Stimulated activated CD8-positive, alpha-beta memory T cell treated with anti-CD3 and anti-CD28 coated beads, Interleukin-7, amount 100 ng/mL, for 1 hour (primary cell): ENCODE measurements at places on chromosomes 1 and 21.

- no peak for DNase-seq
These were observed 5.7 kb upstream of the TTLL10 start for GRCh38 chr1:1167841-1168450.

DNA sequence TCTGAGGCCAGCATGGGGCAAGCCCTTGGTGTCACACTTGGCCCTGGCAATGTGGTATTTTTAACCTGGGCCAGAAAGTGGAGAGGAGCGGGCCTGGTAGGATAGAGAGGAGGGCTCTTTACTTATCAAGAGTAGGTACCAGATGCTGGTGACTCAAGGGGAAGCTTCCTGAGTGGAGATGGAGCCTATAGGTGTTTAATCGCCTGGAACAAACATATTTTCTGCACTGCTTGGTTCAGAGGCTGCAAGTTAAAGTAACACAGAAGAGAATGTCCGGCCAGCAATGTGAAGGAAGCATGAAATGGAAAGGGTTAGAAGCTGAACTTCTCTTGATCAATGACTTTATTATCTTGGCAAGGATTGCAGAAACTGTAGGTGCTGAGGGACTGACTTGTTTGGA is 74.3 kb downstream of the DDR2 start:
- no peak for DNase-seq

- no peak for DNase-seq
These were observed 261.3 kb upstream of the ESRRG start for GRCh38 chr1:216984536-216984935.

GRCh38 chr1:55580845-55581332 is 365.7 kb upstream of the USP24 start:
- DNase-seq: no peak

- no peak for DNase-seq
These were observed 103.2 kb upstream of the SLC44A3 start for GRCh38 chr1:94716965-94717364.

DNA sequence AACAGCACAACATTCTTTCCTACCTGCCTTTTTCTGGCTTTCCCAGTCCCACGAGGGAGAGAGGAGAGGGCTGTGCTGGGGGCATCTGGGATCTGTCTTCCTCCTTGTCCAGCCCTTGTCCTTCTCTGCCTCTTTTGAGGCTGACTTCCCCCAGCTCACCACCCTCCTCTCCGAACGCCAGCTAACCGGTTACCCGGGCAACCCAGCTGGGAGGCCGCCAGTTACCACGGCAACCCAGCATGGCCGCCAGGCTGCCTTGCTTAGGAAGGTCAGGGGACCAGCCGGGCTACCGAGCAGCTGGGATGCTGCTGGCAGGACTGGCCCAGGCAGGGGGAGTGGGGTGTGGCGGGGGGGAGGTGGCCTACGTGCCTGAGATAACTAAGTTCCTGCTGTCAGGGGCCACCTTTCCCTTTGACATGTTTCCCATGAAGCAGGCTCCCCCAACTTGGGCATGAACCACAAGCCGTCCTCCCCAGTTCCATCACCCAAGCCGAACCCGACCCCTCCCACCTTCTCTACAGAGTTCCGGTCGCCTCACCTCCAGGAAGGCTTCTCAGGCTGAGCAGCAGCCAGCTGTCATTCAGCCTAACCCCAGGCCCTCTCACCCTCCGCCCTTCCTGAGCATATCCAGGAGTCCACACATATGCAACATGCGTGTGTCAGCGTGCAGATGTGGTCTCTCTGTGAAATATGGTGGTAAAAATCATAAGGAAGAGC is 8.7 kb downstream of the PLEKHA6 start:
- DNase-seq: no peak

DNA sequence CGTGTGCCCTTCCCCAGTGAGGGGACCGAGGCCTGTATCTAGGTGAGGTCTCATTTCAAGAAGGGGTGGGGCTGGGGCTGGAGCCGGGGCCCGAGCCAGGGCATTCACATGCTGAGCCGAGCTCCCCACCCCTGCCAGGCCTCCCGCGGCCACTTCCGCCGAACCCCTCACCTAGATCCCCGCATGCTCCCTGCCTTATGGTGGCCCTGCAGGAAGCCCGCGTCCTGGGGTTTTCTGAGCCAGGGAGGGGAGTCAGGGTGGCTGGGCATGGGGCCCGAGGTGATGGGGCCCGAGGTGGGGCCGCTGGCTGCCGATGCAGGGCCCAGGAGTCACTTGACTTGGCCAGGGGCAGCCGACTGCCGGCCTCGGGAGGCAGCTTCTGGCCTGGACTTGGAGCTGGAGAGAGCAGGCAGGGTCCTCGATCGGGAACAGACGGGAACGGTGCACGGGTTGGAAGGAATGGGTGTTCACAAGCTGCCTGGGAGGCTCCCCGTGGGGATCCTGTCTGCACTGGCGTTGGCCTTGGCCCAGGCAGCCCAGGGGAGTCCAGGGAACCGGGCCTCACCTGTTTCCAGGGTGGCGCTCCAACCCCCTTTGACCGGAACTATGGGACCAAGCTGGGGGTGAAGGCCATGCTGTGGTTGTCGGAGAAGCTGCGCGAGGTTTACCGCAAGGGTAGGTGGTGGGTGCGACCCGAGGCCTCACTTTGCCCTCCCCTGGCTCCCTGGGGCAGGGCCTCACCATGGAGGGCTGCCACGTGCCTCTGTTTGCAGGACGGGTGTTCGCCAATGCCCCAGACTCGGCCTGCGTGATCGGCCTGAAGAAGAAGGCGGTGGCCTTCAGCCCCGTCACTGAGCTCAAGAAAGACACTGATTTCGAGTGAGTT is 13.6 kb downstream of the CFAP410 start:
- no peak for DNase-seq

GRCh38 chr1:164610538-164611222 is 51.7 kb downstream of the PBX1 start:
- DNase-seq: no peak

- DNase-seq: no peak
These were observed 118.3 kb downstream of the TIAM1 start for GRCh38 chr21:31225713-31226112.

DNA sequence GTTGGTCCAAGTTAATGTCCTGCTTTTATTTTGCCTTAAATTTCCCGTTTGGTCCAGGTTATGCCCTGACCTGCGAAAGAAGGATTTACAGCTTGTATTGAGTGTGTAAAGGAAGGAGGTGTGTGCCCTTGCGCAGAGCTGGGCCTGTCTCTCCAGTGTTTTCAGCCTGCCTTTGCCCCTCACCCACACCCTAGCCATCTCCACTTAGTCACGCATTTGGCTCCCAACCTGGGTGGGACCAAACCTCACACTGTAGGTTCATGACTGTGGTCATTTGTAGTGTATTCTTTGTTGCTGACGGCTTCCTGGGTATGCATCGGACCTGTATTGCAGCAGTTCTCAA is 572 bp upstream of the SRSF10 start:
- no peak for DNase-seq

DNA sequence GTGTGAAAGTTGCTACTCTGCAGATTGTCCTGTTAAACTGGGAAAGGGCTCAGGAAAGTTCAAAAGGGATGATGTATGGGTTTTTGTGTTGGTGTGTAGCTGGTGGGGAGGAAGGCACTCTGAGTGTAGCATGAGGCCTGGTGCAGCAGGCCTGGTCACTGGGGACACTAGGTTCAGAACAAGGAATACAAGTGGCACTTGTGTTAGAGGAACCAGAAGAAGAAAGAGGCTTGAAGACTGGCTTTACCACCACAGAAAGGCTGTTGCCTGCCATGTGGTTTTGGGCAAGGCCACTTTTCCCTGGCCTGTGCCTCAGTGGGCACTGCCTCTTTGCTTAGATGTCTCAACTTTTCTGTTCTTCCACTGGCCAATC is 122.8 kb downstream of the NOS1AP start:
- DNase-seq: no peak
